ENCODE measurements at places on chromosomes 1 and 21.

- DNase-seq = peak; percentile 73
These were observed 41.4 kb upstream of the LRRC8B start for GRCh38 chr1:89483010-89483756.

- DNase-seq = peak; percentile 51
These were observed 46.6 kb downstream of the FCRL5 start for GRCh38 chr1:157505481-157506272.

- DNase-seq = no peak
These were observed 26.0 kb downstream of the RCOR3 start for GRCh38 chr1:211285196-211285595.

DNA sequence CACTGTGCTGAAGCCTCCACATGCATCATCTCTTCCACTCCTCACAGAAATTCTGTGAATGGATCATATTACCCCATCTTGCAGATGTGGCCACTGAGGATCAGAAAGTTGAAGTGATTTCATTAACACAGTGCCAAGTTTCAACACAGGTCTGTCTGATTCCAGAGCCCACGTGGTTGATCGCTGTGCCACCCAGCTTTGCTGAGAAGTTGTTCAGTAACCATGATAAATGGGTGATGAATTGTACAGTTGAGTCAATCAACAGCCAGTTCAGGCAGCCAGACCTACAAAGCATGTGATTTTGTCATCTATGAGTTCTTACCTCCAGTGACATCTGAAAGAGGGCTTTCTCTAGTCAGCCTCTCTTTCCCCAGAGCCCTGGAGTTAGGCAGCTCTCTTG, 61.8 kb upstream of the GRHL3 start:
- no peak for DNase-seq

DNA sequence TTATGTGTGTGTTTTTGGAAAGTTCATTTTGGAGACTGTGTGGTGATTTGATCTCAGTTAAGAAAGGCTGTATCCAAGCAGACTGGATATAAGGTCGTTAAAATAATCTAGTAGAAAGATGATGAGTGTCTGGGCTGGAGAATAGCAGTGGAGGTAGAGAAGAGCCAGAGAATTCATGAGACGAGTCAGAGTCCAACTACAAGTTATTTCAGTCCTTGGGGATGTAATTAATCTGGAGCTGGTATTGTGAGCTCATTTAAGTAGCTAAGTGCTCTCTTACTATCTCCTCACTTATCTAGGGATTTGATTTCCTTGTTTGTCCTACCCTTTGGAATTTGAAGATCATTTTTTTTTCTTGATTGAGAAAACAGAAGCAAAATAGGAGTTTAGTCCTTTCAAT, 1219.0 kb upstream of the ADGRL4 start:
- DNase-seq = no peak

DNA sequence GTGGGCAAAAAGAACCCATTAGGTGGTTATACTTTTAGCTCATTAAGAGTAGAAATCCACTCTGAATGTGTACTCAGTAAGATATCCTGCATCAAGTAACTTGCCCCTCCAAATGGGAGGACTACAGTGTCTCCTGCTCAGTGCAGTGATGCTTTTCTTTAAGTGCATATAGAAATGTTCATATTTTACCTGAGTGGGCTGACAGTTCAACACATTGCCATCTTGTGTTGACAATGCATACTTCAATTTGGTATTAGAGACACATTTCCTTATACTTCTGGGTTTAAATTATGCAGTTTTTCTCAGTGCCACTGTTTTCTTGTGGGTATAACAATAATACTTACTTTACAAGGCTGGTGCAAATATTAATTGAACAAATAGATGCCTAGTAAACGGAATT, 318.6 kb upstream of the TMPRSS15 start:
- no peak for DNase-seq

DNA sequence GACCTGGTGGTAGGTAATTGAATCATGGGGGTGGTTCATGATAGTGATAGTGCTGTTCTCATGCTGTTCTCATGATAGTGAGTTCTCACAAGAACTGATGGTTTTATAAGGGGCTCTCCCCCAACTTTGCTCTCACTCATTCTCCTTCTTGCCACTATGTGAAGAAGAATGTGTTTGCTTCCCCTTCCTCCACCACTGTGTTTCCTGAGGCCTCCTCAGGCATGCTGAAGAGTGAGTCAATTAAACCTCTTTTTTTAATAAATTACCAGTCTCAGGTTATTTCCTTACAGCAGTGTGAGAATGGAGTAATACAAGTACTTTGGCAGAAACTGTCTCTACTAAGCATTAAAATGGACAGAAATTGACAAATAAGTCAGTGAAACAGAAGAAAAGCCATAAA, 21.6 kb downstream of the RAB3GAP2 start:
- no peak for DNase-seq

GRCh38 chr1:219174460-219175211, 958 bp downstream of the LYPLAL1 start:
- no peak for DNase-seq

DNA sequence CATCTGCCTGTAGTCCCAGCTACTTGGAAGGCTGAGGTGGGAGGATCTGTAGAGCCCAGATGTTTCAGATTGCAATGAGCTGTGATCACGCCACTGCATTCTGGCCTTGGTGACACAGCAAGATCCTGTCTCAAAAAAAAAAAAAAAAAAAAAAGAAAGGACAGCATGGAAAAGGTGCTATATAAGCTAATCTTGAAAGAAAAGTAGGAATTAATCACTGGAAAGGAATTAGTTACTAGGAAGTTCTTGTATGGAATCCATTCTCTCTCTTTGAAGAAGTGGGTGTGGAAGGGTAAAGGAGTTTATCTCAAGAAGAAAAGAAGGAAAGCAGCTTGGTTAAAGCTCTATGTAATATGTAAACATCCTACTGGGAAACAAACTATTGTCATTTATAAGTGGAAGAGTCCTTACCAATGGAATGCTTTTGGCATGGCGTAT, 339.2 kb downstream of the DPYD start:
- no peak for DNase-seq

DNA sequence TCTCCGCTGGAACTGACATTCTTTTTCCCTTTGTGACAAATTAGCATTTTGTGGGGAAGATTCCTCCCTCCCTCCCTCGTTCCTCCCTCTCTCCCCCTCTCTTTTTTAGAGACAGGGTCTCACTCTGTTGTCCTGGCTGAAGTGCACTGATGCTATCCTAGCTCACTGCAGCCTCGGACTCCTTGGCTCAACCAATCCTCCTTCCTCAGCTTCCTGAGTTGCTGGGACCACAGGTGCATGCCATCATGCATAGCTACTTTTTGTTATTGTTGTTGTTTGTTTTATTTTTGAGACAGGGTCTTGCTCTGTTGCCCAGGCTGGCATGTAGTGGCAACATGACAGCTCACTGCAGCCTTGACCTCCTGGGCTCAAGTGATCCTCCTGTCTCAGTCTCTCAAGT, 6.8 kb upstream of the SKI start:
- no peak for DNase-seq

DNA sequence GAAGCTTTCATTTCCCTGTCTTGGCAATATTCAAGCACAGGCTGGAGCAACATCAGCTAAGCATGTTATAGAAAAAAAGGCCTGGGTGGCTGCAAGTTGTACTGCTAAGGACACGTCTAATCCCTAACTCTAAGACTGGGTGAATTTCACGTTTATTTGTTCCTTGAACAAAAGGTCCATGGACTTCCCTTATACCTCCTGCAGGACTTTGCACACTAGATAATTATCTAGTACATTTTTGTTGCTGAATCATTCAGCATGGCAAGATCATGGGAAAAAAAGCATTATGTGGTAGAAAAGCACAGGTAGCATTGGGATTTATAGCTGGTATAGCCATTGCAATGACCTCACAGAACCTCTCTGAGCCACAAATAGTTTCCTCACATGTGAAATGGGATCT, 130.7 kb upstream of the DMRTA2 start:
- no peak for DNase-seq

All from NCI-H2081 (cell line).